ENCODE measurements at places on chromosomes 16 and 17. TPM values are rescaled to one million over a fixed set of nuclear protein-coding genes. Genes with fewer than 3 reads are reported as not detected.

Gene OTOA
- total RNA-seq: not detected

- no peak for DNase-seq
These were observed 13.5 kb downstream of the GNAO1 start for GRCh38 chr16:56204816-56205215.

DNA sequence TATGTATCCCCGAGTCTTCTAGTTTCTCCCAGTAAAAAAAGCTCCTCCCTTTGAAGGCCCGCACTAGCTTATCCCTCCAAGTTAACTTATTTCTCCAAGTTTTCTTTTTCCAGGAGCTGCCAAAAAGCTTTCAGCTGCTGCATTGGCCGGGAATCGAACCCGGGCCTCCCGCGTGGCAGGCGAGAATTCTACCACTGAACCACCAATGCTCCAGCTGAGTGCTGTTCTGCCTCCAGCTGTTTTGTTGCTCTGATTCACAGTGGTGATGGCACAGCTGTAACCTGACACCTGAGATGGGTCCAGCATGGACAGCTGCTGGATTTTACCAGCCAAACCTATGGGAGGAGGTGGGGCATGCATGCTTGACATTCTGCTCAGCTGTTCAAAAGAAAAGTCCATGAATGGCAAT lies 22.1 kb downstream of the VAC14 start:
- peak; percentile 85 for DNase-seq

DNA sequence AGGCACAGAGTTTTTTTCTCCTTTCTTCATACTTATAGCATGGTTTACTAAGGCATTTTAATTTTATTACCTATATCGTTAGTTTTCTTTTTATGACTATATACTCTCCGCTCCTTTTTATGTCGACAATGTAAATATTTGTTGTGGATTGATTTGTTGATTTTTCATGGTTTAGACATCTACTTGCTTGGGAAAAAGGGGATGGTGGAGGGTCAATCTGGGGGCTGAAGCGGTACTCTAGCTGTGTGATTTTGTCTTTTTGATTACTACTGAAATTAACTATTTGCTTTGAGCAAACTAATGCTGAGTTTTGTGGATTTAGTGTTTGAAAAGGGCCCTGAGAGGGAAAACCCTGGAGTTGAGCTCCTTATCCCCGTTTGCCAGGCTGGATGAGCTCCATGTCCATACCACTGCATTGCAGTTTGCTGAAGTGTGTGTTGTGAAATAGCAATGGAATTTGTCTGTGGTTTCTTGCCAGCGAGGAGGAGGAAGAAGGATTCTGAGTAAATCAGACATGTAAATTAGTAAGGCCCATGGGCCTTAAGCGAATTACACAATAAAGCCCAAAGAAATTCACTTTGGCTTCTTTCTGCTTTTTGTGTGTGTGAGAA lies 72.0 kb downstream of the FTO start:
- DNase-seq: no peak

- peak; percentile 83 for DNase-seq
These were observed 6.6 kb upstream of the BMERB1 start for GRCh38 chr16:15427648-15428239.

- peak; percentile 74 for DNase-seq
These were observed 16.7 kb upstream of the BAIAP2 start for GRCh38 chr17:81018044-81018802.

GRCh38 chr16:72179204-72179970 lies 7.4 kb upstream of the PMFBP1 start:
- no peak for DNase-seq

Measured in sigmoid colon (tissue), 7 donors.